Activated naive CD4-positive, alpha-beta T cell treated with anti-CD3 and anti-CD28 coated beads, Interleukin-2, amount 50 U/mL, for 72 hours (primary cell): ENCODE measurements at places on chromosomes 7 and 10.

GRCh38 chr10:99234041-99234790 lies 1.4 kb downstream of the HPSE2 start:
- DNase-seq, result peak; percentile 43

DNA sequence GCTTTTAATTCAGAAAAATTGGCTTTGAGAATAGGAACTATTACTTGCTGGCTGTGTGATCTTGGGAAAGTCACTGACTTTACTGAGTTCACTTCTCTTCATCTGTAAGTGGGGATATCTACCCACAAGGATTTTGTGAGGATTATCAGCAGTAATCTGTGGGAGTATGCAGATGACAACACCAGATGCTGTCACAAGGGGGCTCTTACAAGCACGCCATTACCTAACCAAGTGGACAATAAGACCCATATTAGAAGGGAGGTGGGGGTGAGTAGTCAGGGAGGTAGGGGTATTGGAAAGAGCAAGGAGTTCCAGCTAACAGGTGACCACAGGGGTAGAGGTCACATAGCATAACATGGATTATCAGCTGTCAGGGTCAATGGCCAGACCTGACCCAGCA lies 569.4 kb downstream of the SUGCT start:
- DNase-seq, result no peak

DNA sequence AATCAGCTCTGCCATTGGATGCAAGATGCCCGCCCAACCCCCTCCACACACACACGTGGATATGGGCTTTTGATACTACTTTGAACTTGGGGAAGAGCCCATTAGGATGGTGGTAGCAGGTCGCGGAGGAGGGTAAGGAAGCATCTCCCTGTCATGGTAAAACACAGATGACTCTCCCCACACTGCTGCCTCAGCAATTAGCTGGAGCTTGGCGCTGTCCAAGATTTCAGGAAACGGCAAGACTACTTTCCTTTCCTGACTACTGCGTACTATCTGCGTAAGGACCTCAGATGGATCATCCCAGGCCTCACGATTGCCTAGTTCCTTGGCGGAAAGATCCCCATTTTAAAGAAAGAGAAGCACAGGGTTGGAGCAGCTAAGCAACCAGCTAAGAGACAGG lies 134.3 kb downstream of the C10orf90 start:
- DNase-seq, result no peak

DNA sequence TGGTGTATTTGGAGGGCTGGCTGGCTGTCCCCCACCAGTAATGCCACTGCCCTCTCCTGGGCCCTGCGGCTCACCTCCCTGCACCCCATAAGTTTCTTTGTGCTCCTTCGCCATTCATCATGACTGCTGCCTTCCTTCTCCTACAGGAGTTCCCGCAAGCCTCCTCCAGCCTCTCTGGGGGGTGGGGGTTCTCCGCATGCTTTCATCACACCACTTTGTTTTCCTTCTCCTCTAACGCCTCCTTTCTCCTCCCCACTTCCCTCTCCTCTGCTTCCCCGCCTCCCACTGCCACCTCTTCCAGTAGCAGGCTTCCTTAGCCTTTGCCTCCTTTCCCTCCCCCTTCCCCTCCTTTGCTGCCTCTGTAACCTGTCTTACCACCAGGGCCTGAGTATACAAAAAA lies 58.1 kb downstream of the PAX2 start:
- DNase-seq, result no peak

DNA sequence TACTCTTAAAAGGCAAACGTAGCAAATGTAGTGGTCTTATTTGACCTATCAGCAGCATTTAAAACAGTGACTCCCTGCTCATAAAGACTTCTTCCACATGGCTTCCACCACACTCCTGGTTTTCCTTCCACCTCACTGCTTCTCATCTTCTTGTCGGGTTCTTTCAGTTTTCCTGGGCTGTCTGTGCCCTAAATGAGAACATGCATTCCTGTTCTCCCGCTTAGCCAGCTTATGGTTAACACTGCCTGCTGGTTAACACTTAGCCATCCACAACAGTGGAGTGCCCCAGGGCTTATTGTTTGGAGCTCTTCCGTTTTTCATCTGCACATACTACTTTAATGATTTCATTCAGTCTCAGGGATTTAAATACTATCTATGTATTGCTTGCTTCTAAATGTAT lies 34.3 kb upstream of the EXOC6 start:
- no peak for DNase-seq

DNA sequence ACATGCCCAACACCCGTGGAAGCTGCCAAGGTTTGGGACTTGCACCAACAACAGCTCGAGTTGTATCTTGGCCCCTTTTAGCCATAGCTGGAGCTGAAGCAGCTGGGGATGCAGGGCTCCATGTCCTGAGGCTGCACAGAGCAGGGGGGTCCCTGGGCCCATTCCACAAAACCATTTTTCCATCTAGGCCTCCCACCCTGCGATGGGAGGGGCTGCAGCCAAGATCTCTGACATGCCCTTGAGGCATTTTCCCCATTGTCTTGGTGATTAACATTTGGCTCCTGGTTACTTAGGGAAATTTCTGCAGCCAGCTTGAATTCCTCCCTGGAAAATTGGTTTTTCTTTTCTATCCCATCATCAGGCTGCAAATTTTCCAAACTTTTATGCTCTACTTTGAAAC lies 637.8 kb upstream of the VSTM2A start:
- no peak for DNase-seq

- no peak for DNase-seq
These were observed 747.7 kb upstream of the POM121L12 start for GRCh38 chr7:52287698-52288097.
